ENCODE measurements at places on chromosomes 3 and 15. TPM values are rescaled to one million over a fixed set of nuclear protein-coding genes. Genes with fewer than 3 reads are reported as not detected.

Gene TRPC1
- total RNA-seq = 19.8 TPM

DNA sequence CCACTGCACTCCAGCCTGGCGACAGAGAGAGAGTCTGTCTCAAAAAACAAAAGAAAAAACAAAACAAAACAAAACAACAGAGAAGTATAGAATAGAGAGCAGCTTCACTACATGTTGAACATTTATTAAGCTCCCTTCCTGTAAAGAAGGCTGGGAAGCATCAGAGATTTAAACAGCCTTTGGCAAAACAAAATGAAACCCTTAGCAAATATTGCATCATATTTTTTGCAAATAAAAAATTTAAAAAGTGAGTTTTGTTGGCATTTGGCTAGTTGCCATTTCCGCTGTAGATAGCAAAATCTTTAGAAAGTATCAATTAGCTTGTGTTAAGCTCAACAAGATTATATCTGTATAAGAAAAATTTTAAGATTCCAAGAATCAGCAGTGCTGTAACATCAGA is 151.2 kb downstream of the SERPINI1 start:
- DNase-seq = no peak

- no peak for DNase-seq
These were observed 652.5 kb upstream of the NECTIN3 start for GRCh38 chr3:110419096-110419495.

DNA sequence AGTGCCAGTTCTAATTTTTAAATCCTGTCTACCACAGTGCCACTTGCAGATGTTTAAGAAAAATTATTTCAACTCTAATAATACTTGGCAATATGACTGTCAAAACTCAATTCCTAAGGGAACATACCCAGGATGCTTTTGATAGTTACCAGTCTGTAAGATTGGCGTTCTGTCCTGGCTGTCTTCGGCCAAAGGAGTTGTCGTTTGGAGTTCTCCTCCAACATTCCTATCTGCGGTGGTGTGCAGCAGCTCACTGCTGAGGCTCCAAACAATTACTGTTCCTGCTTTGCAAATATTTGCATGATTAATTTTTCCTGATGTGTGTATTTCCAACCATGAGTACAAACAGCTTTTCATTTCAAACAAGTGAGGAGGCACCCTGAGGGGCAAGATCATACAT is 330.8 kb upstream of the DPH6 start:
- DNase-seq = no peak

Gene IMPG2
- total RNA-seq = under 0.01 TPM

Gene SLC6A1
- not detected for total RNA-seq

DNA sequence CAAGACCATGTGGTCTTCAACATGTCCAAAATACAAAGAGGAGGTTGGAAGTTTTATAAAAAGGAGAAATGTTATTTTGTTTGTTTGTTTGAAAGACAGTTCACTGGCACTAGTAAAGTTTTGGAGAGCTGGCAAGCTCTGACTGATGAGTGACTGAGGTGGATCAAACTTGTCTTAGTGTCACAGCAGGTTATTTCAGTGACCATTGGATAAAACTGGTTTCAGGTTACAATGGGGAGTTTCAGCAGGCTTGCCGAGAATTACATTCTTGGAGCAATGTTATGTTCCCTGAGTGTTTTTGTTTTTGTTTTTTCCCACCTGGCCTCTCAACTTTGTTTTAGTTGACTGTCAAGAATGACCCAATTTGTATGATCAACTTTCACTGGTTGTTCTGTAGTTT is 414.5 kb upstream of the ARHGEF26 start:
- DNase-seq = no peak

DNA sequence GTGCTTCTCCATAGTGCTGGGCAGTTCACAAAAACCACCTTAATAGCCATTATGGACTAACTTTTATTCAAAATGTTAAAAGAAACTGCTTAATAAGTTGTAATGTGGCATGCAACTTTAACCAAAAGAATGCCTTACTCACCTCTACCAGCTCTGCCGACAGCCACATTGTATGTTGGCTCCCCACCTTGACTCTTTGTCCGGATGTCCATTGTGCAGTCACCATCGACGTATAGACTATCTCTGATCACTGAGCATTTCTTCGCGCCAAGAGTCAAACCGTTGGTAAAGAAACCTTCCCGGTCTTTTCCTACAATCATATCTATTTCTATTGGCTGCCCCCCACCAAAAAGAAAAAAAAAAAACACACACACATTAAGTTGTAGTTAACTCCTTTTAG is 2.5 kb downstream of the PFN2 start:
- DNase-seq = peak; percentile 55

DNA sequence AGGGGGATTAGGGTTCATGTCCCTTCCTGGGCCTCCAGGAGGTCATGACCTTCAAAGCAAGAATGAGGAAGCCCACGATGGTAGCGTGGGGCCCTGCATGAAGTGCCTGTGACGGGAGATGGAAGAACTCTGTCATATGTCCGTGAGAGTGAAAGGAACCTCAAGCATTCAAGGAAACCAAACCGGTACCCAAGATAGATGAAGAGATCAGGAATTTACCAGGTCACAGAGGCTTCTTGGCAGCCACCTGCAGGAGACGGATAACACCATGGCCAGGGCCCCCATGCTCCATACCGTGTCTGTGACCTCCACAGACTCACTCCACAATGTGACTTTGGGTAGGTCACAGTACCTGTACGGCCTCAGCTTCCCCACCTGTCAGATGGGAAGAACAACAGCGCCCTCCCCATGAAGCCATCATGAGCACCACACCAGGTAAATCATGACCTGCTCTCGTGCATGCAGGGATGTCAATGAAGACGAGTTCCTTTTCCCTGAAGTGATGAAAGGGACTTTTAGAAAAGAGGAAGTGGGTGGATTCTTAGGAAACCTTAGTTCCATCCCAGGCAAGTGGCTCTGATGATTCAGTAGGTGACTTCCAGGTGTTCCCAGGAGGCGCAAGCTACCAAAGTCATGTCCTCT is 23.3 kb upstream of the CYP11A1 start:
- no peak for DNase-seq

Gene POPDC2
- total RNA-seq = not detected

- DNase-seq = peak; percentile 30
These were observed 48.5 kb downstream of the THBS1 start for GRCh38 chr15:39629371-39629770.

- DNase-seq = no peak
These were observed 762.8 kb downstream of the VGLL3 start for GRCh38 chr3:86228101-86228500.

Gene LAMB2
- total RNA-seq = 209 TPM

Gene SCAANT1
- not detected for total RNA-seq

- DNase-seq = no peak
These were observed 21.3 kb upstream of the KPNA4 start for GRCh38 chr3:160586679-160587078.

DNA sequence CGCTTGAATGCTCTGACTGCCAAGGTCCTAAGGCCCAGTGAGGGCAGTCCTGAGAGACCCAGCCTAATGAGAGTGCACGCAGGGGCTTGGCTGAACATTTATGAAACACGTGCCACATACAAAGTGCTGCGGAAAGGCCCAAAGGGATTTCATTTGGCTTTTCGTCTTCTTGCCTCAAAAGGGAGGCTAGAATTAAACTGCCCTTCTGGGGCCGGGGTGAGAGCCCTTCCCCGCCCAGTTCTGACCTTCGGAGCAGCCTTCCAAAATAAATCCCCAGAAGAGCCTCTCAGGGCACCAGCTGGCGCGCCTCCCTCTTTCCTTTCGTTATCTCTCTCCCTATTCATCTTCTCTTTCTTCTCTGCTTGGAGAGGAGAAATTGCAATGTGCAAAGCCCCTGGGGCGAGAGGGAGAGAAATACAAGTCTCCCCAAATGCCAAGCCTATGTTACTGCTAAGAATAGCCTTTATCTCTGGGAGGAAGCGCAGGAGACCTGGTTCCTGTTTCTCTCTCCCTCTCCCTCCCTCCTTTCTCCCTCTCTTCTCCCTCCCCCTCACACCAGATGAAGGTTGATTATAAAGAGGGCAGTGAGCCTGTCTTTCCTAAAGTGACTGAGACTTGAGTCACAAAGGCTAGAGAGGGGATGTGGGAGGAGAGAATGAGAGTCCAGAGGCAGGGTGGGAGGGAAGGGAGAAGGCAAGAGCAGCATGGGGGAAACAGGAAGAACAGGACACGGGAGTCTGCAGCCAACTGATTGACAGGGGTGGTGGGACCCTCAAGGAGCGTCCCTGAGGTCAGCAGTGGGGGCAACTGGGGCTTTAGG is 36.7 kb upstream of the NDUFB4 start:
- DNase-seq = peak; percentile 92

GRCh38 chr3:128994581-128995546 is 988 bp upstream of the CFAP92 start:
- DNase-seq = no peak

DNA sequence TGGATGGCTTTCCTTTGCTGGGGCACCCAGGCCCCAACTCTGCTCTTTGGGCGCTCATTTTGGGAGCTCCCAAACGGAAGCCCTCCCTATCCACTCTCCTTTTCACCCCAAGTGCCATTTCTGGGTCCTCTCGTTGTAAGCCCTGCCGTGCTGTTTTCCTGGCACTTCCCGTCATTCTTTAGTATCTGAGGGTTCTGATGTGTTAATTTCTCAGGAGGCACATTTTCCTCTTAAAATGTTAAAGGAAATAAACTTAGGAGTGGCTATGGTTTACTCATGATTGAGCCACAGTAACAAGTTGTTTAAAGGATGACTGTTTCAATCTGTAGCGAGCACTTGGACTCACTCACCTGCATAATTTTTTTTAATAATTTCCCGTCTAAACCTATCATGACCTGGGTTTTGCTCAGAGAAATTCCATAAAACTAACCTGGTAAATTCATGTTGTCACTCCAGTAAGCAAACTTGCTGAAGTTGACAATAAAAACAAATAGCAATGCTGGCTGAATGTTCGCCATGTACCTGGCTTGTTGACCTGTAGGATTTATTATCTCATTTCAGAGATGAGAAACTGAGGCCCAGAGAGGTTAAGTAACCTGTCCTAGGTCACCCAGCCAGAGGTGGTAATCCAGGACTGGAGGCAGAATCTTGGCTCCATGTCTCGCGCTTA is 10.6 kb downstream of the ALDH1A3 start:
- DNase-seq = no peak

DNA sequence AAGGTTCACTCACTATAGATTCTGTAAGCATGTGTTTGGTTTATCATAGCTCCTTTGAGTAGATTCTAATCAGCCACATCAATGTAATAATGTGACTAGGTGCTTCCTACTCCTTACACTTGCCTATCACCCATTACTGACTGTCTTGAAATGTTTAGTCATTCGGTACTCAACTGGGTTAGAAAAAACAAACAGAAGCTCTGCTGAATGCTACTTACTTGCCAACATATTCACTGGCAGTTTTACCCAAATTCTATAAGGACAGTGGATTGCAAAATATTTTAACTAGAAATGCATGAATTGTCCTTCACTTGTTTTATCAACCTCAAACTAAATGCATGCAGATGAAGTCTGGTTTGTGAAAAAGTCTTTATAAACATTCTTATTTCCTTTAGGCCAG is 352.1 kb upstream of the ALCAM start:
- no peak for DNase-seq

Gene CHCHD6
- total RNA-seq = 23.0 TPM

- DNase-seq = no peak
These were observed 2.8 kb upstream of the MESD start for GRCh38 chr15:80992441-80992840.
